ENCODE measurements at places on chromosomes 3 and 15. TPM values are rescaled to one million over a fixed set of nuclear protein-coding genes. Genes with fewer than 3 reads are reported as not detected.

GOLGA8G gene
- not detected for total RNA-seq

IL5RA gene
- total RNA-seq, result not detected

ATP8B4 gene
- total RNA-seq, result 0.24 TPM

ITIH1 gene
- not detected for total RNA-seq

SMCO1 gene
- not detected for total RNA-seq

ISL2 gene
- 0.99 TPM for total RNA-seq

SERPINI2 gene
- total RNA-seq, result 0.25 TPM

DNA sequence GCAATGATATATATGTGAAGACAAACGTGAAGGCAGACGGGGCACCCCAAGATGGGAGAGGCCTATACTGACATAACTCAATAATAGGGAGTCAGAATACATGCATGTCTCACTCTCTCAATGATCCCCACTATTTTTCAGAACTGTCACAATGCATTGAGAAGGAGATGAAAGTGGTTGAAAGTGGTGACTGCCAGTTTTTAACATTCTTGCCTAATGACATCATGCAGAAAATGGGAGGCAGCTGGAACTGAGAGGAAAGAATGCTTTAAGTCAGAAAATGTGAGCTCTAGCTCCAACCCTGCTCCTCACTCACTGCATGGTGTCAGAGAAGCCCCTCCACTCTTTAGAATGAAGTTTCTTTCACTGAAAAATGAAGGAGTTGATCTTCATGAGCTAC is 55.3 kb upstream of the P2RY1 start:
- no peak for DNase-seq

DNA sequence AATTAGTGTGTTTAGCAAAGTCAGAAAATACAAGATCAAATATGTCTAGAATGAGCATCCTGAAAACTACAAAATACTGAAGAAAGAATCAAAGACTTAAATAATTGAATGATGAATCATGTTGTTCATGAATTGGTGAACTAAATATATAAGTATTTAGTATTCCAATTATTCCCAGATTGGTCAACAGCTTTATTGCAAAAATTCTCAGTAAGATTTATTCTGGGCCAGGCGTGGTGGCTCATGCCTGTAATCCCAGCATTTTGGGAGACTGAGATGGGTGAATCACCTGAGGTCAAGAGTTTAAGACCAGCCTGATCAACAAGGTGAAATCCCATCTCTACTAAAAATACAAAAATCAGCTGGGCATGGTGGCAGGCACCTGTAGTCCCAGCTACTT is 250.0 kb upstream of the NECTIN3 start:
- DNase-seq, result no peak

- DNase-seq, result no peak
Observed at GRCh38 chr3:85662462-85662861, 703.7 kb downstream of the CADM2 start.

GRCh38 chr3:96576935-96577334 is 237.5 kb upstream of the EPHA6 start:
- no peak for DNase-seq

All from H1 (cell line).